ENCODE measurements at places on chromosomes 1 and 21.
A peak's percentile ranks its signal among the peaks of the same experiment; 100 is the strongest.

DNA sequence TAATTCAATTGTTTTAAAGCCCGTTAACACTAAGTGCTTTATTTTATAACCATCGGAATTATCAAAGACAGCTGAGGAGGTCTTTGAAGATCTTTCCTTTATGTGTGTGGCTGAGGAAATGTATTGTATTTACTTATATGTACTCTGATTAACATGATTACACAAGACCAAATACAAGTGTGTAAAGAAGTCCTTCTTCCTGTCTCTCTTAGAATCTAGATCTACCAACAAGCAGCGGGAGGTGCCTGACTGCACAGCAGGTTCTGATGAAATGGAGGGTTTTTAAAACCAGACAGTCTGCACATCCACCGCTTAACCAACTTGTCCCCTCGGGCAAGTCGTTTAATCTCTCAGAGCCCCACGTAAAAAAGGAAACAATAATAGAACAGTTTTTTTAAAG is 240.5 kb upstream of the MAP1LC3C start:
- DNase-seq, result peak; percentile 79

DNA sequence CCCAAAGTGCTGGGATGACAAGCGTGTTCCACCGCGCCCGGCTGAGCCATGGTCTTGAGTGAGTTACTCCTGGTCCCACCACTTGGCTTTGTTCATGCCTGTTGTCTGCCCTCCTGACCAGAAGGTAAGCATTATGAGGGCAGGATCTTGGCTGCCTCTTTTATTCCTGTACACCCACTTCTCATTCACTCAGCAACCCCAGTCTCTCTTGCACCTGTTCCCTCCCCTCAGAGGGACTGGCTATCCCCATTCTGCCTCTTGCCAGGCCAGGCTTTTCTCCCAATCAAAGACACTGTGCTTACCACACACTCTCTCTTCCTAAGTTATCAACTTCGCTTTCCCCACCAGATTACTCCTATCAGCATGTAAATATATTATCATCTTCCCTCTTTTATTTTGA is 26.4 kb downstream of the SPATA21 start:
- DNase-seq, result no peak

- no peak for DNase-seq
These were observed 165.3 kb upstream of the DPYD start for GRCh38 chr1:98086156-98086555.

- no peak for DNase-seq
These were observed 46.2 kb downstream of the DDR2 start for GRCh38 chr1:162678439-162678838.

- DNase-seq, result no peak
These were observed 14.3 kb downstream of the ATP2B4 start for GRCh38 chr1:203640723-203641502.

DNA sequence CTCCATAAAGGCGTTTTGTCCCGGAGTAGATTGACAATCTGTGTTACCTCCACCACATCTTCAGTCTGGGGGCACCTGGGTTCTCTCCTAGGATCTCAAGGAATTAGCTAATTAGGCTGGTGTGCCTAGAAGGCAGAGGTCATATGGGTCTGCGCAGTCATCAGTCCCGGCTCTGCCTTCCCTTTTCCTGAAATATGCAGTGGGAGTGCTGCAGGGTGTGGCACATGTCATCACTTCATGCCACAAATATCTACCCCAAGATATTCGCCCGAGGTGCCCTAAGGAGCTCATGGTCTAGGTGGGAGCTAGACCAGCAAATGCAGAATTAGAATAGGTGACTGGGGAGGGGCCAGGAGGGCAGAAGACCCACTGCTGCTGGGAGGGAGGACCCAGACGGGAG is 42.9 kb downstream of the ACTL8 start:
- no peak for DNase-seq

GRCh38 chr21:20572582-20572981 is 425.6 kb upstream of the NCAM2 start:
- DNase-seq, result no peak

DNA sequence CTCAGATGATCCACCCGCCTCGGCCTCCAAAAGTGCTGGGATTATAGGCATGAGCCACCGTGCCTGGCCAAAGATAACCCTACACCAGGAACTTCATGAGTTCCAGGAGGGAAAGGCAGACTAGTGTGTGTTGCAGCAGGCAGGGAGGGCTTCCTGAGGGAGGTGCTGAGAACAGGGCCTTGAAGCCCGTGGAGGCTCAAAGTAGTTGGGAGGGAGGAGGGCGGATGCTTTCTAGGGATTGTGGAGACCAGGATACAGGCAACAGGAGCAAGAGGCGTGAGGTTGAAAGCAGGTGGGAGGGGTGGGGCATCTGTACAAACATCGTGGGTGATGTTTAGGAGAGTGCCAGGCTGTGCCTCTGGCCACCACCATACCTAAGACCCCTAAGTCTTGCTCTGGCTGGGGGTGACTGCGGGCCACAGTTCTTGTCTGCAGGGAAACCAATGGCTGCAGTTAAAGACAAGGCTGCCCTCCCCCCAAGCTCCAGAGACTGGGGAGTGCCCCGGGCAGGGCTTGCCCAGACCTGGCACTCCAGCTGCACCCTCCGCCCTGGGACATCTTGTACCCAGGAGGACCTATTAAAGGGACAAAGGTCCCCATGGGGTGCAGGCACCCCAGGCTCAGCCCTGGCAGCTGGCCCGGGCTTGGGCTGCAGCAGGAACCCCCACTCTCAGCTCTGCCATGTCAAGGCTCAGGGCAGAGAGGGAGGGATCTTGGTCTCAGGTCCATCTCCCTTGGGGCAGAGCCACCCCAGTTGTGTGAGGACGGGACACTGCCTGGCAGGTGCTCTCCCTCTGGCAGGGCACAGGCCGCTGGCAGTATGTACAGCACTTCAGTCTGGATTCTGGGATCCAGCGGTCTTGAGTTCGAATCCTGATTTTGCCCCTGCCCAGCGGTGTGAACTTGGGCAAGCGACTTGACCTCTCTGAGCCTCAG is 22.1 kb upstream of the CASZ1 start:
- no peak for DNase-seq

GRCh38 chr21:22535630-22536029 is 1537.4 kb downstream of the NCAM2 start:
- no peak for DNase-seq

DNA sequence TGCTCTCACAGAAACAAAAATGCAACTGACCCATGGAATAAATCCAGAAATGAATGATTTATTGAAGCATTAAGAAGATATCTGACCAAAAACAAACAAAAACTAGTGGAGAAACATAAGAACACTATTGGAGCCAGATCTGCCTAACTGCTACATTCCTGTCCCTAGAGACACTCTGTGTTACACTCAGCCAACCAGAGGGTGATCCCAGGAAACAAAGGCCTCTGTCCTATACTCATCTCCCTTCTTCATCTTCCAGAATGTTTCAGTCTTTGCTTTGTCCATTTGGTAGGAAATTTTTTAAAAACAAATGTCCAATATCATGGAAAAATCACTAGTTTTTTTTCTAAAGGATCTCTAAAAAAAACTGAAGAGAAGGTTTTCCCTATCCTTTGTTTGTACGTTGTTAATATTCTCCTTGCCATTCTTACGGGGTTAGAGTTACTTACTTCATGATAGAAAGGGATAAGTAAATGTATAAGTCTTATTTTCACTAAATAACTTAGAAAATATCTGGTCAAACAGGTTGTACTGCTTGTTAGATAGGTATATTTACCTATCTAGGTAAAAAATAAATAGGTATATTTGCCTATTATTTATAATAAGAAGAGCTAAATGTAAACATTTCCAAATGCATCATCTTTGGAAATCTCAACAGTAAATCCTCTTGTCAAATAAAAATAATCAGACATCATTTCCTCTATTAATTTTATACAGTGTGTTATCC is 59.1 kb downstream of the NME7 start:
- no peak for DNase-seq

- peak; percentile 76 for DNase-seq
These were observed 12.1 kb downstream of the EPHA2 start for GRCh38 chr1:16143566-16144324.
